ENCODE measurements at places on chromosomes 16 and 17.

GRCh38 chr16:18931756-18932155 is 5.5 kb upstream of the SMG1 start:
- DNase-seq, result no peak

GRCh38 chr17:40178021-40178601 is 841 bp downstream of the RAPGEFL1 start:
- DNase-seq, result no peak

DNA sequence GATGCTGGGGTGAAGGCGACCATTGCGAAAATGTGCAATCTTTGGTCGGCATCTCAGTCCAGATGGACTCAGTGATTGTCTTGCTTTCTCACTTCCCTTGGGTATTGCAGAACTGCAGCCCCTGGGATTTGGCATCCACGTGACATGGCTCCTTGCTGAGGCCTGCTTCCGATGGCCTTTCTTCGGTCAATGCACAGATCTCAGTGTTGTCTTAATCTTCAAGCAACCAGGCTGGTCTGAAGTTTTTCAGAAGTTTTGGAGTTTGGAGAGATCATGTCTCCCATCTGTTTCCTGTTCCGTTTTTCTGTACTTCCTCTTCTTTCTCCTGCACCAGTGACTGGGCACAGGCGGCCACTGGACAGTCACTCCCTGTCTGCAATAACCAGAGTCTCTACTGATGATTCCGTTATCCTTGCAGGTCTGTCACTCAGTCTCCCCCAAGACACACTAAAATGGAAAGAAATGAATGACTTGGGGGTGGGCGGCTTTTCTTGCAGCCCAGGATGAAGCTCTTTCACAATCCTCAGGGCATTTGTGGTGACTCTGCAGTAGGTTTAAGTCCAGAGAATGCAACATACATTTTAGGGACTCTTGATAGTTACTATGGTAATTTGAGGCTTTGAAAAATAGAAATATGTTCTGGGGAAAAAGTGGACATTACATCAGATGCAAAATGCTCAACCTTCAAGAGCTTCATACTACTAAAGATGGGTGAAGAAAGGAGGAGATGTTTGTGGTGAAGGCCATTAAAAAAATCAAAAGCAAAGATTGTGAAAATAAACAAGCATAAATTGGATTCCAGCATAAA is 106.3 kb upstream of the ZFHX3 start:
- no peak for DNase-seq

GRCh38 chr17:82866590-82867191 is 26.9 kb upstream of the ZNF750 start:
- DNase-seq, result no peak

DNA sequence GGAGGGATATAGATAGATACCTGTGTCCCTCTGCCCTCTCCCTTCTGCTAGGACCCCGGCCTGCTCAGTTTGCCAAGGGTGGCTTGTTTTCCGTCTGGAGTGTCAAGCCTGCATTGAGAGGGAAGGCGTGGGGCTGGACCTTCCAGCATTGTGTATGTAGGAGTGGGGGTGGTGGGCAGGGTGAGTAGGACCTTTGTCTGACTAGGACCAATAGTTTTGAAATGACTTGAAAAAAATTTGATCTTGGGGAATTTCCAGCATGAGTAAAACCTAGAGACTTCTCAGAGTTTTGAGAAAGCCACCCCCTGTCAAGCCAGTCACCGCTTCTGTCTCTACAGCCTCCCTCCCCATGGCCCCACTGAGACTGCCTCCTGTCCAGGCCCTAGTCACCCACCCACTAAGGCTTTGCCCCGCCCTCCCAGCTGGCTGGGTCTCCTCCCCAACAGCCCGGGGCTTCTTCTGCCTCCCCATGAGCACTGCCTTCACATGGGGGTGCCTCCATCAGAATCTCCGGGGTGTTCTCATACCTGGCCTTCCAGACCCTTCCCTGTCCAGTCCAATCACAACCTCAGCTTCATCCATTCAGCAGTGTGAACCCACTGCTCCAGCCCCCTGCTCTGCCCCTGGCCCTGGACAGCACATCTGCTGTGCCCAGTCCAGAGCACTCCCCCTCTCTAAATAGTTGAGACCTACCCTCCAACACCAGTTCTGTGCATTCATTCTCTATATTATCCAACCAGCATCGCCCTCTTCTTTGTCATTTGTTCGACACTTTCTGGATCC is 207.0 kb downstream of the MSI2 start:
- DNase-seq, result no peak

- DNase-seq, result no peak
Measured at GRCh38 chr17:61619493-61619892, 28.5 kb upstream of the NACA2 start.

GRCh38 chr17:73227379-73227778 is 34.3 kb downstream of the CPSF4L start:
- no peak for DNase-seq

GRCh38 chr17:27155866-27156265 is 138.0 kb upstream of the WSB1 start:
- DNase-seq, result no peak

- no peak for DNase-seq
Measured at GRCh38 chr17:68807998-68808772, 147.0 kb downstream of the ABCA8 start.

DNA sequence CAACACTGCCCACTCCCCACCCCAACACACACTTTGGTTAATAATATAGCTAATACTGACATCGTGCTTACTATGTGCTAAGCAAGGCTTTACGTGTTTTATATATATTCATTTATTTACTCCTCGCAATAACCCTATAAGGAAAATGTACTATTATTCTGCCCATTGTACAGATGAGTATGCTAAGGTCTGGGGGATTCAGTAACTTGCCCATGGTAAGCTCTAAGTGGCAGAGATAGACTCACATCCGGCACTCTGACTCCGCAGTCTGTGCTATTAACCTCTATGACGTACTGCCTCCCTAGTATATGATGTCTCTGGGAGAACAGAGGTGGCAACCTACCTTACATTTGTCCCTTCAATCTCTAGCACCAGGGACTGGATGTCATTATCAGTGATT is 12.7 kb downstream of the CFAP20 start:
- DNase-seq, result no peak

DNA sequence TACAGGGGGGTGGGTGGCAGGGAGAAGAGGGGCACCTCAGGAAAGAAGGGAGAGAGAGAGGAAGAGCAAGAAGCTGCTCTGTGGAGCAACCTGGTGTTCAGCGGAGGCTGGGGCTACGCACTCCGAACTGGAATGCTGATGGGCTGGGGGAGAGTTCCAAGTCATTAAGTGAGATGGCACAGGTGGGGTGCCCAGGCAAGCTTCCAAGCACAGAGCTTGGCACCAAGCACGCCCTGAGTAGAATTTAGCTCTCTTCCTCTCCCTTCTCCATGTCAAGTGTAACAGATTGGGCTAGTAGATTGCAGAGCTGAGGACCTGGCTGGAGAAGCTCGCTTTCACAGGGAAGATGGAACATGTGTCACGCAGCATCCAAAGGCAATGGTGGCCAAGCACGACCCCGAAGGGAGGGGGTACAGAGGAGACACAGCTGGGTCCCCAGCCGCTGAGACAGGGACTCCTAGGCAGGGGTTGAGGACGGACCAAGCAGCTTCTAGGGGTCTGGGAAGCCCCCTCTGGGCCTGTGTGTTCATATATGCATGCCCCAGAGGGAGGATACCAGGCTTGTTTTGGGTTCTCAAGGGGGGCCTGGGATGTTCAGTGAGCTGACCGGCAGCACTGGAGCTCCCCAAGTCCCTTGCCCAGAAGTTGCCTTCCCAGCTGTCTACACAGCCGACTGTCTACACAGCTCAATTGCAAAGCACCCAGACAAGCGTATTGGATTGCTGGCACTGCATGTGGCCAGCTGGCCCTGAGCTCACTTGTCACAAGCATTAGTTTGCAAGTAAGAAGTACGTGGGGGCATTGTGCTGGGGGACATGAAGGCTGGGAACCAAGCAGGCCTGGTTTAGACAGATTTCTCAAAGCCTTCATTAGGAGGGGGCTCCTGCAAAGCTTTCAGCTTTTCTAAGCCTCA is 247.8 kb downstream of the ENGASE start:
- no peak for DNase-seq

GRCh38 chr16:76193906-76194615 is 83.1 kb upstream of the CNTNAP4 start:
- DNase-seq, result no peak

DNA sequence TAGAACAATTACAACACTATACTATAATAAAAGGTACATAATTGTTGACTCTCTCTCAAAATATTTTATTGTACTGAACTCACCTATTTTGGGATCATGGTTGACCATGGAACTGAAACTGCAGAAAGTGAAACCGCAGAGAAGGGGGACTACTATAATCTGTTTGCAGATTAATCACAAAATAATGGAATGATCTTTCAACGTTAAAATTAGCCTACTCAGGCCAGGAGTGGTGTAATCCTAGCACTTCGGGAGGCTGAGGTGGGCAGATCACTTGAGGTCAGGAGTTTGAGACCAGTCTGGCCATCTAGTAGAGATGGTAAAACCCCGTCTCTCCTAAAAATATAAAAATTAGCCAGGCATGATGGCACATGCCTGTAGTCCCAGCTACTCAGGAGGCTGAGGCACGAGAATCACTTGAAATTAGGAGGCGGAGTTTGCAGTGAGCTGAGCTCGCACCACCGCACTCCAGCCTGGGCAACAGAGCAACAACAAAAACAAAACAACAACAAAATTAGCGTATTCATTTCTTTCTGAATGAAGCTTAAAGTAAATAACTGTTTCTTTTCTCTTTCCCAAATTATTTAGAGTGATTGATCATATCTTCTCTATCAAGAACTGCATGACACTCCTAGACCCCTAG is 45.6 kb downstream of the IKZF3 start:
- DNase-seq, result no peak

DNA sequence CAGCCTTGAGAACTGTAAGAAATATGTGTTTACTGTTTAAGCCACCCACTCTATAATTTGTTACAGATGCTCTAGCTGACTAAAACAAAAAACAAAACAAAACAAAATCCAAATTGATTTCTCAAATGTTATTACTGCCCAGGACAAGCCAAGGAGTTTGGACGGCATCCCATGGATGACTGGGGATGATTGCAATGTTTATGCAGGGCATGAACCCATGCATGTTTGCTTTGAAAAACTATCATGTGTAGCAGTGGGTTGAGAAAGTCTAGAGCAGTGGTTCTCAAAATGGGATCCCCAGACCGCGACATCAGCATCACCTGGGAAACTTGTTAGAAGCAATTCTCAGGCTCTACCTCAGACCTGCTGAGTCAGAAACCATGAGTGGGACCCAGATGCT is 223.2 kb upstream of the PSMD7 start:
- DNase-seq, result no peak

DNA sequence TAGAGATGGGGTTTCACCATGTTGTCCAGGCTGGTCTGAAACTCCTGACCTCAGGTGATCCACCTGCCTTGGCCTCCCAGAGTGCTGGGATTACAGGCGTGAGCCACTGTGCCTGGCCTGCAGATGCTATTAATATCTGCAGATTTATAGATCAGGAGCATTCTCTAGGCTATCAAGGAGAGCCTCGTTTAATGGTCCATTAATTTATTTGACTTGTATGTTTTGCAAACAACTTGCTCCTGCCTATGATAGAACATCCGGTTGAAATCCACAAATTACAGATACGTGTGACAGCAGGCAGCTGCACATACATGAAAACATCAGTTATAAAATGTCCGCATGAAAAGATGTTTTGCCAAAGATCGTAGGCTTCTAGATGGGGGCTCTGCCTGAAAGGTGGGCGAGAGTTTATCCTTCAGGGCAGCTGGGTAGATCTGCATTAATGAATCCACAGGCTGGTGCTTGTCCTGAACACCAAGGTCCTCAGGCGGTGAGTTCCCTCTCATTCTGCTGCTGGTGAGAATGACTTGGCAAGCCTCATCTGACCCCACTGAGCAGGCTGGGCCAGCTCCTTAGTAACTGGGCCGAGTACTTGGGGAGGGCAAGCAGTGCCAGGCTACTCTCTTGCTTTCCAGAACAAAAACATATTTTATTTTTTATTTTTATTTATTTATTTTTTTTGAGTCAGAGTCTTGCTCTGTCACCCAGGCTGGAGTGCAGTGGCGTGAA is 37.1 kb upstream of the MGAT5B start:
- no peak for DNase-seq

- DNase-seq, result peak; percentile 79
Measured at GRCh38 chr17:44607836-44608690, 48.2 kb upstream of the MEIOC start.

DNA sequence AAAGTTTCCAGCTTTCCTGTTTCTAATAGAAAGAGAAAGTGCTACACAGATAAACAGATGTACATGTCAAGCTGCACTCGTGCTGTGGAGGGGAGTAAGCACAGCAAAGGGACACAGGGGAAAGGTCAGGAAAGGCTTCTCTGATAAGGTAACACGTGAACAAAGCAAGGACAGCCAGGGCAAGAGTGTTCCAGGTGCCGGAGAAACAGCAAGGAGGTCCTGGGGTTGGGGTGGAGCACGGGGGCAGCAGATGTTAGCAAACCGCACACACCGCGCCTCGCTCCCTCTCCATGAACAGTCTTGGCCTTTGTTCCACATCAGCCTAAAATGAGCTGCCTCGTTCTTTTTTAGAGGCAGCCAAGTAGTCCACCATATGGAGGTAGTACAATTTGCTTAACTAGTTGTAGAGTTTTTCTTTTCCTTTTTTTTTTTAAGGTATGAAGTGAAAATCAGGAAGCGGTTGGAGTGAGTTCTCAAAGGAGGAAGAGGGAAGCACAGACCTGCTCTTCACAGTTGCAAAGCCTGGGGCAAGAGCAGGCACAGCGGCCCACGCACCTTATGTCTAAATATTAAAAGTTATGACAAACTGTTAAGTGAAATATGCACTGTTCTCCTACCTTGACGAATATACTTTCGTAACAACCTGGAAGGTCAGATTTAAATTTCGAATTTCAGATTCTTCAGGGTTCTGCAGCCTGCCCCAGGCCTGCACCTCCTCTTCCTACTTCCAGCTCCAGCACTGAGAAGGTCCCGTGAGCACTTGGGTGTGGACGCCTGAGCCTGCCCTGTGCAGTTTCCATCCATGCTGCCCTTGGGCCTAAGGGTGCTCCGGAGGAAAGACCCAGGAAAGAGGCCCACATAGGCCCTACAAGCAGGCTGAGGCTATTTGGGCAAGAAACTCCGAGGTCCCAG is 41.5 kb upstream of the RPH3AL start:
- no peak for DNase-seq

DNA sequence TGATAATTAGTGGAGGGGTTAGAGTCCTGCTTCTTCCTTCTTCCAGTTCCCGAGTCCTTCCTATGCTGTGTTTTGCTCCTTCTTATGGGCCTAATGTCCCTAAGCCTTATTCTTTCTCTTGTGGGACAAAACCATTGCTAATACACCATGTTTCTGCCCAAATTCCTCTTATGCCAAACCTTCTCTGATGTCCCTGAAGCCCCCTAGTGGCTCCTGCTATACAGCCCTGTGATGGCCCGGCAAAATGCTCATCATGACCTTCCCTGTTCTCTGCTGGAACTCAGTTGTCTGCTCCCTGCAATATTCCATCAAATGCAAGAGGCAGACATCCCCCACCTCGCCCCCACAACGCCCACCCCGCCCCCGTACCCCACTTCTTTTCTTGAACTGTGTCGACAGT is 171.6 kb downstream of the CDH11 start:
- no peak for DNase-seq

- DNase-seq, result no peak
Measured at GRCh38 chr17:7435676-7436555, 681 bp downstream of the TMEM102 start.

- DNase-seq, result no peak
Measured at GRCh38 chr16:73753931-73754330, 542.7 kb upstream of the PSMD7 start.

Measured in renal pelvis (tissue), 12 donors.